Mesothelial cell of epicardium (in vitro differentiated cells): ENCODE measurements at places on chromosomes 6 and 20. TPM values are rescaled to one million over a fixed set of nuclear protein-coding genes. Genes with fewer than 3 reads are reported as not detected.

Gene CASS4
- 0.67 to 0.78 TPM (median 0.72 TPM) in 3 replicates for total RNA-seq

Gene DAAM2
- 13.3 to 15.2 TPM (median 13.7 TPM) in 3 replicates for total RNA-seq

Gene CRYBG1
- total RNA-seq: 0.59 to 0.74 TPM (median 0.64 TPM) in 3 replicates

DNA sequence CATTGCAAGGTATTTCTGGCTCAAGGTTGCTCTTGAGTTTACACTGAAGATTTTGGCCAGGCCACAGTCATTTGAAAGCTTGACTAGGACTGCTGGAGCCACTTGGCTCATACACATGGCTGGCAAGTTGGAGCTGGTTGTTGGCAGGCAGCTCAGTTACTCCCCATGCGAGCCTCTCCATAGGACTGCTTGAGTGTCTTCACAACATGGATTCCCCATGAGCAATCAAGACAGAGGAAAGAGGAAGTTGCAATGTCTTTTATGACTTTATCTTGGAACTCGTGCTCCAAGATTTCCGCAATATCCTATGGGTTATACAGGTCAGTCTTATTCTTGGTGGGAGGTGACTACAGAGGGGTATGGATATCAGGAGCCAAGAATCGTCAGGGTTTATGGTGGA lies 1.4 kb upstream of the MANBAL start:
- H3K27me3 ChIP-seq: no peaks in the 10 kb centered on the region
- peaks cover 17% of the 10 kb centered on the region for H3K36me3 ChIP-seq

DNA sequence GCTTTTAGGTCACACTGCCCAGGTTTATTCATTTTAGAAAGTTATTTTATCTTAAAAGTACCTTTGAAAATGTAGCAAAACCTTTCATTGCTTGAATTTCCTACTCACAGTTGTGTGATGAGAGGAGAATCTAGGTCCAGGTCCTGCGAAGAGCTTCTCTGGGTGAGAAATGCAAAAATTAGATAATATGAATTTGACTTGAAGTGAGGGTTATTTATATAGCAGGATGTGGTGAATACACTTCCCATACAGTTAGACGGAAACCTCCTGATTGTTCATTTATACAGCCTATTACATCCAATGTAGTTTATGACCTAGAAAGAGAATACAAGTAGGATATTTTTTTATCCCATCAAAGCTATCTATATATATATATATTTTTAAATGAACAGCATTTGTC lies 30.5 kb downstream of the CDKAL1 start:
- H3K36me3 ChIP-seq: peaks cover 6% of the 10 kb centered on the region
- H3K27ac ChIP-seq: peak overlapping the region; percentile 66
- peaks cover 41% of the 10 kb centered on the region for H3K4me1 ChIP-seq
- H3K4me3 ChIP-seq: no peak overlapping the region

- H3K27ac ChIP-seq: no peak overlapping the region
- H3K36me3 ChIP-seq: no peaks in the 10 kb centered on the region
- no peaks in the 10 kb centered on the region for H3K27me3 ChIP-seq
- no peak overlapping the region for H3K4me3 ChIP-seq
- H3K4me1 ChIP-seq: no peaks in the 10 kb centered on the region
- no peak for DNase-seq
Measured at GRCh38 chr6:126300126-126300525, 39.8 kb upstream of the CENPW start.

DNA sequence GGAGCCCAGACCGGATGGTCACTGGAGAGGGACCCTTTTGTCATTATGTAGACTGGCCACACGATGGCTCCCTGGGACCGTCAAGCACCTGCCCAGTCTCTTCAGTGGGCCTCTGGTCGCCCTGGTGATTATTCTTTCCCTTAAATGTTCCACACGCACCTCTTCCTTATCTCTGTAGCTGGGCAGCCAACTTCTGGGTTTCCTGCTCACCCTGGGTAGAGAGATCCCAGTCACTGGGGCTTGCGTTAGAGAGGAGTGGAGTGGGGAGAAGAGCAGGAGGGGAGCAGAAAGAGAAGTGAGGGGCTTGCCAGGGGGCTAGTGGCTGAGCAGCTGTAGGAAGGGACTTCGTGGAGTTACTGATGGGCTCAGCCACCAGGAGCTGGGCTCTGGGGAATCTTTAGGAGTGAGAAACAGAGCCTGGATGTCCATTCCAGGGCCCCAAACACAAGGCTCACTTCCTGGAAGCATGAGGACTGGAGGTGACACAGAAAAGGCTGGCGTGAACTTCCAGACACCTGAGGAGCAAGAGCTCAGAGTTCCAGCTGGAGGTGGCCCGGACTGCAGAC lies 150.1 kb downstream of the DHX35 start:
- H3K4me1 ChIP-seq: peaks cover 8% of the 10 kb centered on the region
- peaks cover 43% of the 10 kb centered on the region for H3K27me3 ChIP-seq
- H3K36me3 ChIP-seq: no peaks in the 10 kb centered on the region

DNA sequence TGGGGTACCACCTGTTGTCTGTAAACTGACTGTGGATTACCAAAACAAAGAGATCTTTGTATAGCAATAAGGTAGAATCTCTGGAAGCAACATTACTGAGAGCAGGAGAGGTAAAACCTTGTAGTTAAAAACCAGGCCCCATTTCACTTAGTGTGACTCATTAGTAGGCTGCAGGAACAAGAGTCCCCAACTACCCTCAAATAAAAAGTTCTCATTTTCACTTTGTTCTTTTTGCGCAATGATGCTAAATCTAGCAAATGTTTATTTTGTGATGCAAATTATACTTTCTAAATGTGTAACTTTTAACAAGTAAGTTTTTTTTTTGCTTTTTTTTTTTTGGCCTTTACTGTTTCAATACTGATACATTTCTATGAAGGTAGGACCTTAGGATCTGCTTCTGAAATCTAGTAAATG lies 67.1 kb downstream of the ESF1 start:
- H3K4me3 ChIP-seq: no peak overlapping the region
- H3K27me3 ChIP-seq: no peaks in the 10 kb centered on the region
- H3K27ac ChIP-seq: no peak overlapping the region
- peaks cover 37% of the 10 kb centered on the region for H3K36me3 ChIP-seq

DNA sequence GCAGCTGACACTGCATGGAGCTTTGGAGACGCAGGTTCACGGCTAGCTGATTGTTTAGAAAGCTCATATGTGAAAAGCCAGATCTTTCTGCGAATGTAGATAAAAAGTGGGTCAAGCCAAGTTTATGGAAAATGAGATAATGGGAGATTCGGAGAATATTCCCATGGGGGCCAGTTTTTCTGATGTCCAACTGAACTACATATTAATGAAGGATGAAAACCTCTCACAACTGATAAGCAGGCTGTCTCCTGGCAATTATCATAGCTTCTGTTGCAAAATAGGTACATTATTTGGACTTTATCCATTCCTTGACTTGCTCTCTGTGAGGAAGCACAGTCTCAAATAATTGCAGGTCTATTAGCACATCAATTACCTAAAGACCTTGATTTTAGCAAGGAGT lies 21.1 kb downstream of the HDGFL1 start:
- H3K4me1 ChIP-seq: peaks cover 10% of the 10 kb centered on the region
- no peak for DNase-seq
- no peak overlapping the region for H3K27ac ChIP-seq
- H3K27me3 ChIP-seq: no peaks in the 10 kb centered on the region

DNA sequence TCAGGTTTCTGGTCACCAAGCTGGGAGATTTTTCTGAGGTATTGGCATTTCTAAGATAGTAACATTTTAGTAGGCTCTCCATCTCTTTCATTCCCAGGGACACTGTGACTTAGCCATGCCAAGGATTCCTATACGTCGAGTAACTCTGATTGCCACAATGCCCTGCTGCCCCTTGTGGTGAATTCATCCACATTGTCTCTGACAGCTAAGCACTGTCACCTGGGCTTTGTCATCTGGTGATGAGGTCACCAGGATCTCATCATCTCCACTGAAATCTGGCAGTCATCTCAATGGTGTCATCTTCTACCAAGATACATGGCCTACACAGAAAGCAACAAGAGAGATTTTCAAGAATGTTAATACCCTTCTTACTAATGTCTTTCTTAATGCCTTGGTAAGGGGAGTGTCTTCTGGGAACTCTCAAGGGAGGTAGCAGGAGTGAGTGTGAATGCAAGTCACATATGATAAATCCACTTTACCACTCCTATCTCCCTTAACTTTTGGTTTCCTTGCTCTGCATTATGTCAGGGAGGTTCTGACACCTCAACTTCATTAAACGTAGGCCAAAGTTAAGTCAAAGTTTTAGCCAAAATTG lies 246.7 kb downstream of the CD109 start:
- no peak overlapping the region for H3K4me3 ChIP-seq
- no peaks in the 10 kb centered on the region for H3K36me3 ChIP-seq
- H3K27ac ChIP-seq: no peak overlapping the region
- H3K27me3 ChIP-seq: no peaks in the 10 kb centered on the region
